Naive thymus-derived CD8-positive, alpha-beta T cell (primary cell): ENCODE measurements at places on chromosomes 1 and 21.

- DNase-seq = no peak
Measured at GRCh38 chr1:938088-938683, 14.5 kb downstream of the SAMD11 start.

DNA sequence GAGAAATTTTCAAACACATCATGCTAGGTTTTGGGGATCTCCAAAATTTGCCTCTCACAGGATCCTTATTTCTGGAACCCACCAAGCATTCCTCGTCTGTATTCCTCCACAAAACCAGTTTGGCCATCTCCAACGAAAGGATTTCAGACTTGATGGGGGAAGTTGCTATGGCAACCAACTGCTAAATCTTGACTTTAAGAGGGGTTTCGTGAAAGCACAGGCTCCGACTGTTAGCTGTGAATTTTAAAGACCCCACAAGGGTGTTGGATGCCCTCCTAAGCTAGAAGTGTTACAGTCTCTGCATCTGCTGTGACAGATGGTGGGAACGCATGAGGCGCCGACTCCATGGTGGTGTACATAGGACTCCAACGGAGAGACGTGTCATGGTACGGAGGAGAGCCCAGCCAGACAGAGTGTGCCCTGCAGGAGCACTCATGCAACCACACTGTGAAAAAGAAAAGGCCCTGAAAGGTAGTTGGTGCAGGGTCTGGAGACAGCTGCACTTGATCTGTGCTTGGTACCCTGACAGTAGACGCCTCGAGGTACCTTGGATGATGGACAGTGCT is 147.1 kb downstream of the ASTN1 start:
- no peak for DNase-seq

GRCh38 chr1:200336901-200337391 is 72.9 kb downstream of the ZNF281 start:
- no peak for DNase-seq

DNA sequence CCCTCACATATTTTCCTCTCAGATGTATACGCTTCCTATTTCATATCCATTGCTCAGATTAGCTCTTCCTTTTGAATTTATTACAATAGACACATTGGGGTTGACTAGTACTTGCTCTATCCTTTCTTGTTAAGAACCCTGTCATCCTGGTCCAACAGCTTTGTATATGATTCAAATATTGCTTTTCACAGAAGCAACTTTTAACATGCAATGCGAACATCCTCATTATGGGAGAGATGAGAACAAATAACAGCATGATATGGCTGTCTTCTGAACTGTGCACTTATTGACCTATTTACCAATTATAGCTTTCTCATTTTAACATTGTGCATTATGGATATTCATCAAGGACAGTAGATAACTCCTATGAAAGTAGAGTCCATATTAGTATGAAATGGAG is 510.8 kb downstream of the PTPRC start:
- no peak for DNase-seq

DNA sequence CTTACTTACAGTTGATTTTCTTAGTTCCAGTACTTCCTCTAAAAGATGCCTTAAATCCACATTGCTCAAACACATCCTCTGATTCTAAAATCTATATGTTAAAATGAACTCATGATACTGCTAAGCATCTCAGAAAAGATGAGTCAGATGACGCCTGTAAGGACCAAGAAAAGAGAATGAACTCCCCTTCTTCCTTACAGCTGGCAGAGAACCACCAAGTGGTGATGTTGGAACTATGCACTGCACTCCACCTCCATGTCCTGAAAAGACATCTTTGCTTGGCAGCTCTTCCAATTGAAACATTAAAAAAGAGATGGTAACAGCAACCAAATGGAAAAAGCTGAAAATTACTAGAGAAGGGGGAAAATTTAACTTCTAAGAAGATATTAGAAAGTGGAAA is 648.8 kb downstream of the PTPRC start:
- DNase-seq = no peak

- no peak for DNase-seq
Measured at GRCh38 chr1:218985424-218985984, 188.2 kb upstream of the LYPLAL1 start.

DNA sequence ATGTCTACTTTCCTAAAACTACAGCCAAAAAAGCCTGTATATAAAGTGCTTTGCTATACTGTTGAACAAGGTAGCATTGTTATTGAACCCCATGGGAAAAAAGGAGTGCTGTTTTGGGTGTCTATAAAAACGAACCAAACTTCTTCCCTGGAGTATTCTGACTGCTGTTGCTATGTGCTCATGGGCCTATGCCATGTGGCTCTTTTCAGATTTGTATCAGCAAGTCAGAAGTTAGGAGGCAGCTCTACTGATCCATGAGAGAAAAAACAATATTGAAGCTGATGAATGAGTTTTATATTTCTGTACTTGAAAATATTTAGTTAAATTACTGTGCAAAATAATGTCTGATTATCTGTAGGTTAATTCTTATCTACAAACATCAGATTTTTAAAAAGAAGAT is 66.5 kb downstream of the ADGRL2 start:
- DNase-seq = no peak

GRCh38 chr1:51264451-51264850 is 28.4 kb downstream of the RNF11 start:
- DNase-seq = no peak

GRCh38 chr1:16208270-16208987 is 4.0 kb downstream of the ARHGEF19 start:
- DNase-seq = no peak
